ENCODE measurements at places on chromosomes 16 and 17.

DNA sequence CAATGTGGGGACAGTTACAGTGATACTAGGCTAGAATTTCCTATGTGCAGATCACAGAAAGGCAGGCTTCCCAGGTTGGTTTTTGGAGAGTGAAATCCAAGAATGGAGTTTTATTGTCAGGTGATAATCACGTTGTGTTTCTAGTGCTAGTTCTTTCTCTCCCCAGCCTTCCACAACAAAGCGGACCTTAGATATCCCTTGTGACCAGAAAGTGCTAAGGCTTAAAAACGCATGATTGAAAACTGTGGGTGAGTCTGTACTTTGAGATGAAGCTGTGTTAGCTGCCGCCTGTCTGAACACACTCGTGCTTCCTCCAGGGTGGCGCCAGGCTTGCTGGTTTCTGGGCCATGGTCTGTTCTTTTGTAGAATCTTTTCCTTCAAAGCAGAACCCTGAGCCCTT, 52.1 kb downstream of the BANP start:
- DNase-seq = no peak

- no peak for DNase-seq
These were observed 15.6 kb downstream of the CNP start for GRCh38 chr17:41982026-41982760.

- no peak for DNase-seq
These were observed 1.4 kb downstream of the KRT38 start for GRCh38 chr17:41439375-41439774.

DNA sequence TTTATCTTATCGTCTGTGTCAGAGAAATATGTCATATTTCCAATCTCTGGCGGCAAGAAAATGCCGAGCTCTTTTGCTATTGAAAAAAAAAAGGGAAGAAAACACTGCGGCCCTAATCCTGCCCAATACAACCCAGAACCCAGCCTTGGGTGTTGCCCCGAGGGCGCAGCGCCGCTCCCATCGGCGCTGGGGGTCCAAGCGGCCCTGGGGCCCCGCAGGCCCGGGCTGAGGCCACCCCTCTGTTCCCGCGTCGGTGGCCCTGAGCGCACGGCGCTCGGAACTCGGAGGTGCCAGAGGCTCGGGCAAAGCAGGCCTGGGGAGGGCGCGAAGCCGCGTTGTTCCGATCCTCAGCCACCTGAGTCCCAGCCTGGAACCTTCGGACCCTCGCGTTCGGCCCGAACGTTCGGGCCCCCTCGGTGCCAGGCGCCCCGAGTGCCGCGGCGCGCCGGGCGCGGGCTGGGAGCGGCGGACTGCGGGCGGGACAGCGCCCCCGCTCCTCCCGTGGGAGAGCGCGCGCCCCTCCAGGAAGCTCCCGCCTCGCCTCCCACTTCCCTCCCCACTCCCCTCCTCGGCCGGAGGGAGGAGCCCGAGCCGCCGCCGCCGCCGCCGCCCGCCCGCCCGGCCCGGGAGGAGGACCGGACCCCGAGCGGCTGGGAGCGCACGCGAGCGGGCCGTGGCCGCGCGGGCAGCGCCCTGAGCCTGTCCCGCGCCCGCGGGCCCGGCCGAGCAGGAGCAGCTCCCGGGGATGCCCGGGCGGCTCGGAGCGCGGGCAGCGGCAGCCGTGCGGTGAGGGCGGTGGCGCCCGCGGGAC, at the start of gene CPNE2:
CPNE2 (plus strand) TSS at position 609 of the 811 bp plus-strand sequence. CDS start 18,160 bp downstream, outside the sequence.
- DNase-seq = peak; percentile 82

- DNase-seq = no peak
These were observed 43.6 kb downstream of the MYH13 start for GRCh38 chr17:10328971-10329923.

DNA sequence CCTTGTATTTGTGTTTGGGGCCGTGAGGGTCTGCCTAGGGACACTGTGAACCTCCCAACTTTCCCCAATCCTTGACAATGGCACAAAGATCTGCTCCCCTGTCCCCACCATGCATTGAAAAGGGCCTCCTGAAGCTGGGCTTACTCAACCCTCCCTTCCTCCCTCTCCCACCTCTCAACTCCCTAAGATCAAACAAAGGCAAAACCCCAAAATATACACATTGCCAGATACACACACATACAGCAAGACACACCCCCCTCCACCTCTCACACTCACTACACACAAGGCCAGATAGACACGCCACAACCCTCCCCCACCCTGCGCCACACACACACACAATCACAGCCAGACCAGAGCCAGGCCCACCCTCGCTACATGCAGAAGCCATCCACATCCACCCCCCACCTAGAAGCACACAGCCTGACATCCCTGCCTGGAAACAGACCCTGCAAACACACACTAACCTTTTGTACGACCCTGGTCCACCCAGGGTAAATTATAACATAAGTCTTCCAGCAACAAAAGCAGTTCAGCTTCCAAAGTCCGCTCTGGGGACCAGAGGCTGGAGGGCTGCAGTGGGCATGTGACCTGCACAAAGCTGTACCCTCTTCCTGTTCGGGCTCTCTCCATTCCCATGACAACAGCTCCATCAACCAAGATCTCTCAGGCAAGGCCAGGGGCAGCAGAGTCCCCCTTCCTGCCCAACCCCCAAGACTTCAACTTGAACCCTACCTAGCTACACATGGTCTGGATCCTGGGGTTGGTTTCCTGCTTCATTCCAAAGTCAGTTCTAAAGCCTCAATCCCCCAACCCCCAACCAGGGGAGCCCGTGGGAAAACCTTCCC, 1.9 kb downstream of the PCGF2 start:
- no peak for DNase-seq

- no peak for DNase-seq
These were observed 1.7 kb downstream of the ADGRG5 start for GRCh38 chr16:57544124-57544653.

GRCh38 chr17:73393381-73393780, 81.6 kb upstream of the CDC42EP4 start:
- no peak for DNase-seq
